ENCODE measurements at places on chromosomes 13 and 19. TPM values are rescaled to one million over a fixed set of nuclear protein-coding genes. Genes with fewer than 3 reads are reported as not detected.

DNA sequence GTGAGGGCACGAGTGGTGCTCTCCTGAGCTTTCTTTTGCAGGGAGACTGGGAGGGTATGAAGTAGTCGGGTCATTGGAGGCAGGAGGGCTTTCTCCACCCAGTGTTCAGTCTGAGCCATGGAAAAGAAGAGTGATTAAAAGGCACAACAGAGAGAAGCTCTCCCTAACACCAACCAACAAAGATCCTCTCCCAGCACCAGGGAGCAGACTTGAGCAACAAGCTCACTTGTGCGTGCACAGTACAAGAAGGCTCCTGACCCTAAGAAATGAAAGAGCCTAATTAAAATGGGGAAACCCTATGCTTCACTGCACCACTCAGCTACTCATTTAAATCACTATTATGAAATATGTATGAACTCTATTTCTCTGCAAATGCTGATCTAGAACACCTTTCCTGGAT, 276.3 kb upstream of the SOX21 start:
- H3K27ac ChIP-seq, result no peak overlapping the region
- no peaks in the 10 kb centered on the region for H3K4me1 ChIP-seq
- DNase-seq, result no peak
- no peaks in the 10 kb centered on the region for H3K36me3 ChIP-seq
- H3K27me3 ChIP-seq, result peaks cover 2% of the 10 kb centered on the region

DNA sequence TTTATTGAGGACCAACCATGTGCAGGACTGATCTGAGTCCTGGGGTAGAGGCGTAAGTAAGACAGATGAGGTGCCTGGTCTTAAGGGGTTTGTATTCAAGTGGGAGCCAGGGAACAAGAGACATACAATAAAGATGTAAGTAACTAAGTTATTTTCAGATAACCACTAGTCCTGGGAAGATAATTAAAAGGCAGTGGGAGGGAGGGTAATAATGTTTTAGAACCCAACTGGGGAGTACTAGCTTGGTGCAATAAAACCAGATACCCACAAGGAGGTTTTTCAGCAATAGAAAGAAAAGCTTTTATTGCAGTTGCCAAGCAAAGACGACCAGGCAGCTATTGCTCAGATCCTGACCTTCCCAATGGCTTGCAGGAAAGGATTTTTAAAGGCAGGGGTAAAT, 893.7 kb downstream of the UQCRFS1 start:
- H3K4me3 ChIP-seq, result no peak overlapping the region
- H3K27me3 ChIP-seq, result no peaks in the 10 kb centered on the region
- no peaks in the 10 kb centered on the region for H3K4me1 ChIP-seq
- no peaks in the 10 kb centered on the region for H3K36me3 ChIP-seq

ZNF729 gene
- total RNA-seq, result not detected

DNA sequence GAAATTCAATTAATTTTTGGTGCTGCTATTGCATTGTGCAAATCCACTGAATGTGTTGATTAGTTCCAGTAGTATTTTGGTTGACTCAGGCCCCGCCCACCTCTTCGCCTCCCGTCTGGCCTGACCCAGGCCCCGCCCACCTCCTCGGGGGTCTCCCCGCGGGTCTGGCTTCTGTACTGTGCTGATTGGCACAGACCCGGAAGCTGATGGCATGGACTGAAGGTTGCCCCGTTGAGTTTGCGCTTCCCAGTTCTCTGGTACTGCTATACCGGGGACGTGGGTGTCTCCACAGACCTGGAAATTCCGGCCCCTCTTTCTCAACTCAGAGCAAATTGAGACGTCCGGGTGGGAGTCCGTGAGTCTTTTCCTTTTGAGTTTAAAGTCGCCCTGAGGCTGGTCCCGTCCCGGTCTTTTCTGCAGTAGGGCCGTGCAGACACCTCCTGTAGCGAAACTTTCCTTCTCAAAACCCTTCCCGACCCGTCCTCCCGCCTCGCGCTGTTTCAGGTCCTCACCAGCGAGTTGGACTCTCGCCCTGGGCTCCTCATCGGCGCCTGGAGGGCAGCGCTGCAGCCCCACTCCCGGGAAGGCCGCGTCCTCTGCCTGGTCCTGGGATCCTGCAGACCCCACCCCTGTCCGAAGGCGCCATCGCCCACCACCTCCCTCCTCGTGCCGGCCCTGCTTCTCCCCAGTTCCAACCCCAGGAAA, 14.8 kb downstream of the ZNF701 start:
- DNase-seq, result no peak
- H3K27me3 ChIP-seq, result no peaks in the 10 kb centered on the region

DNA sequence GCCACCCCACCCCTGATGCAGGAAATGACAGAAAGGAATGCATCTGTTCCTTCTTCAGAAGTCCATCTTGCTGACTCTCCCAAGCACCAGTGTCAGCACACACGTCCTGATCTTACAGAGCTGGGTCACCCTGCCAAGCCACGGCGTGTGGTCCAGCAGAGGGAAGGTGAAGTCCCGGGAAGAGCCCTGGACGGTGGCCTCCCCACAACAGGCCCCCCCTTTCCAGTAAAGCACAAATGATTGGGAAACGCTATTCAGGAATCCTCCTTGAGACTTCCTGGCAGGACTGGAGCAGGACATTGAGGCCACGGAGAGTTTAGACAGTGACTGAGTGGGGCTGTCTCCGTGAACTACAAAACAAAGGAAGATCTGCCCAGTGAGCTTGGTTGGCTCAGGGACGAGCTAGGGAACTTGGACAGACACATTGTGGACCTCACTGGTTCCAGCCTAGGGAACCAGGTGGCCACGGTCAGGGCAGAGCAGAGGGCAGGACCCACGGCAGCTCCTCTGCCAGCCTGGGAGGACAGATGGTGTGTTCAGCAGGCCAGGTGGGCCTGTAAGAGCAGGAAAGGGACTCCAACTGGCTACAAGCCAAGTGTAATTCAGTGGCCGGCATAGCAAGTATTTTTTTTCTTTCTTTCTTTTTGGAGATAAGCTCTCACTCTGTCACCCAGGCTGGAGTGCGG, 41.7 kb downstream of the ELL start:
- peak; percentile 98 for DNase-seq
- H3K27ac ChIP-seq, result peak overlapping the region; percentile 88
- no peaks in the 10 kb centered on the region for H3K27me3 ChIP-seq

DNA sequence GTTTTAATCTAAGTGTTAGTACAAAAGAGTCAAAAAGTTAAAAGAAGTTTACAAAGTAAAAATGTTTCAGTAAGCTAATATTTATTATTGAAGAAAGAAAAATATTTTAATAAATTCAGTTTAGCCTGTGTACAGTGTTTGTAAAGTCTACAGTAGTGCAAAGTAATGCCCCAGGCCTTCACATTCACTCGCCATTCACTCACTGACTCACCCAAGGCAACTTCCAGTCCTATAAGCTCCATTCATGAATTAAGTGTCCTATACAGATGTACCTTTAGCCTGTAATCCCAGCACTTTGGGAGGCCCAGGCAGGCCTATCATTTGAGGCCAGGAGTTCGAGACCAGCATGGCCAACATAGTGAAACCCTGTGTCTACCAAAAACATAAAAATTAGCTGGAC, 24.1 kb upstream of the AKAP11 start:
- no peaks in the 10 kb centered on the region for H3K36me3 ChIP-seq
- H3K27ac ChIP-seq, result no peak overlapping the region
- no peak for DNase-seq
- no peaks in the 10 kb centered on the region for H3K4me1 ChIP-seq

DNA sequence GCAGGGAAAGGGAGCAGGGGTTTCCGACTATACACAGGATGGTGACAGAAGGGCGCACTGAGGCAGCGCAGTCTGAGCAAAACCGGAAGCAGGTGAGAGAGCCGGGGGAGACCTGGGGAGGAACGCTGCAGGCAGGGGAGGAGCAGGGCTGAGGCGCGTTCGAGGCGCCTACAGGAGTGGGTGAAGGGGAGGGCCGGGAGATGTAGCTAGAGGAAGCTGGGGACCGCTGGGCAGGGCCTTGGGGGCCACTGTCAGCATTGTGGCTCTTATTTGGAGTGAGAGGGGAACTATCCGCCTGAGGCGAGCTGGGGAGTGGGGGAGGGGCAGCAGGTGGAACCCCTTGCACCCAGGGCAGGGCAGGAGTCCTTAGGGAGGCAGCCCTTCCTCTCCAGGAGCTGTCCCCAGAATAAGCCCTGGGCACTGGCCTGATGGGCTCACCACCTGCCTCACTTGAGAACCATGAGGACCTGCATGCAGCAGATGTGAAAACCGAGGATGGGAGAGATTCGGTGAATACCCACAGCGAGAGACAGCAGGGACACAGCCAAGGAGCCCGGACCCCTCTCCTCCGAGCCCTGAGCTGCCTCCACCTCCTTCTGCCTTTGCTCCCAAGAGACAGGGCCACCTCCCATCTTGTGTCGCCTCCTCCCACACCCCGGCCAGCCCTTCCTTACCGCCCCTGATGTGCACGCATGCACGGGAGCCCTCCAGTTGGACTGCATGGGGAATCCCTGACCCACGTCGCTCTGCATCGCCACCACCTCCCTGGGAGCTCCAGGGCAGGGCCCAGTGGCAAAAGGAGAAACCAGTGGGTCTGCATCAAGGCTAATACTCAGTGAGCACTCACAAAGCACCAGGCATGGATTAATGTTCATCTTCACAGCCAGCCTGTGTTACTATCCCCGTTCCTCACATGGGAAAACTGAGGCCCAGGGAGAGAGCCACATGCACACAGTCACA, 10.3 kb downstream of the AKT2 start:
- DNase-seq, result no peak
- peaks cover 7% of the 10 kb centered on the region for H3K36me3 ChIP-seq
- H3K4me3 ChIP-seq, result no peak overlapping the region

DNA sequence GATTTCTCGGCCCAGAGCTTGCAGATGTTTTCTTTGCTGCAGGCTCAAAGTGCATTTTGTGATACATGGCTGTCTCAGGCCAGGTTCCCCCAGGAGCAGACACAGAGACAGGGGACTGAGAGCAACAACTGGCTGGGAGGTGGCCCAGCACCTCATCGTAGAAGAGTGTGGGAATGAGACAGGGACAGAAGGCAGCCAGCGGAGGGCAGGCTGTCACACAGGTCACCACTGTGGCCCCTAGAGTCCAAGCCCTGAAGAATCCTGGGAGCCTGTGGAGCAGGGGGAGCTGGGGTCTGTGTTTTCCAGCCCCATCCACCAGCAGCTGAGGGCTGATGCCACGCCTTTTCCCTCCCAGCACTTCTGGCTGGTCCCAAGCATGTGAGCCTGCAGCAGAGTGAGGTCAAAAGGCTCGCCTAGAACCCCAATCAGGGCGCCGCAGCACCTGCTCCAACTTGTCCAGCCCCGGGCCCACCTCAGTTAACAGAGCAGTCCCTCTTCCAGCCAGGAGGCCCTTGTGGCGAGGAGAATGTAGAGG, 723.8 kb downstream of the UQCRFS1 start:
- DNase-seq, result no peak
- H3K27me3 ChIP-seq, result no peaks in the 10 kb centered on the region
- no peak overlapping the region for H3K27ac ChIP-seq
- no peak overlapping the region for H3K4me3 ChIP-seq
- H3K4me1 ChIP-seq, result no peaks in the 10 kb centered on the region
- H3K36me3 ChIP-seq, result no peaks in the 10 kb centered on the region

DNA sequence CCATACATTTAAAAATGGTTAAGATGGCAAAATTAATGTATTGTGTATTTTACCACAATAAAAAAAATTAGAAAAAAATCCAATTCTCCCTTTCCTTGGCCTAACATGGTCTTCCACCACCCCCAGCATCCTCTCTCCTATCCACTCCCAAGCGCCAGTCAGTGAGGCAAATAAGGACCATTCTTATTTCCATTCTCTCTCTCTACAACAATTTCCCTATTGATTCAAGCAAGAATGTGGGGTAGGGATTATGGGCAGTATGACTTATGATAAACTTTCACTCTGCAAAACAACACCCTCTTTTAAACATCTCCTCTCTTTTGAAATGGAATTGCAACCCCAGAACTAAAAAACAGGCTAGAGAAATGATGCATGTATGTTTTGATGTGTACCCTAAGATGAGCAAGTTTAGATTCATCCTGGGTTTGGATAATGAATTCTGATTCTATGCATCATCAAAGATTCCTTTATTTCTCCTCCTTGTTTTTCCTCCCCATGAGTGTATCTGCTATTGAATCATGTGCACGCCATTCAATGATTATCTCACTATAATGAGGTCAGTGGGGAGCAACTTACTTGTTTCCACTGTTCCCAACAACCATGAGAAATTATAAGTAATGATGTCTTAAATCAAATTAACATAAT, 3.5 kb downstream of the STARD13 start:
- H3K27ac ChIP-seq, result peak overlapping the region; percentile 91
- H3K36me3 ChIP-seq, result no peaks in the 10 kb centered on the region
- peaks cover 80% of the 10 kb centered on the region for H3K4me1 ChIP-seq
- DNase-seq, result no peak
- no peaks in the 10 kb centered on the region for H3K27me3 ChIP-seq

- DNase-seq, result no peak
- H3K36me3 ChIP-seq, result no peaks in the 10 kb centered on the region
Observed at GRCh38 chr13:98327371-98328270, 150.6 kb upstream of the RNF113B start.

All from esophagus muscularis mucosa (tissue), 4 donors.